ENCODE measurements at places on chromosomes 5 and 9.

DNA sequence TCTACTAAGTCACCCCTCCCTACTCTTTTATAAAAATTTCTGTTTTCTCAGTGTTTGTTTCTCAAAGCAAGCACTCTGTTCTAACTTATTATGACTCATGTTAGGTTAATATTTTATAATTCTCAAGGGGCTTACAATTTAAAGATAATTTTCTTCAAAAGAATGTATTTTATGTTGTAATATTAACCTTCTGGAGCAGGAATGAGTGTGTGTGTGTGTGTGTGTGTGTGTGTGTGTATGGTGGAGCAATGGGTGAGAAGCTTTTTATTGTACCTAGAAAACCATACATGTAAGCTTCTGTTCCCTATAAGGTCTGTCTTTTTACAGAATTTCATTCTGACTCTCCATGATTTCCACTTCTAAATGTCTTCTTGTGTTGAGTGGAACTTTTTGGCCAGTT lies 63.0 kb downstream of the PBX3 start:
- no peak for DNase-seq

DNA sequence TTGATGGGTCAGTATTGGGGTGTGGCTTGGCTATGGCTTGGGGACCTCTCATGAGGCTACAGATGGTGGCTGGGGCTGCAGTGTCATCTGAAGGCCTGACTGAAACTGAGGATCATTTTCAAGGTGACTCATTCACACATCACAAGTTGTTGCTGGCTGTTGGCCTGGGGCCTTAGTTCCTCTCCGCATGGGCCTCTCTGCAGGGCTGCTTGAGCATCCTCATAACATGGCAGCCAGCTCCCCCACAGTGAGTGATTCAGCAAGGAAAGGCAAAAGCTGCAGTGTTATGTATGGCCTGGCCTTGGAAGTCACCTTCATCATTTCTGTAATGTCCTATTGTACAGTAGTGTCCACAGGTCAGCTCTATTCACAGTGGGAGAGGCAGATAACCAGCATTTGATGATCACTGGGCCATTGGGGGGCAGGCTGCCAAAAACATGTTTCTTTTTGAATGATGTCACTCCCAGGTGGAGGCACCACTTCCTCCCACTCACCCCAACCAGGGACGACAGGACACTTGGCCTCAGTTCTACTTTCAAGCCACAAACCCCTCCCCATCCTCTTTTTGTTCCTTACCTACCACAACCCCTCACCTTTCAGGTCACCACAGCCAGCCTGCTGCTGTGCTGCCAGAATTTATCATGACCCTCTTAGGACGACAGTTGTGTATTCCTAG lies 14.4 kb downstream of the FGD3 start:
- no peak for DNase-seq

DNA sequence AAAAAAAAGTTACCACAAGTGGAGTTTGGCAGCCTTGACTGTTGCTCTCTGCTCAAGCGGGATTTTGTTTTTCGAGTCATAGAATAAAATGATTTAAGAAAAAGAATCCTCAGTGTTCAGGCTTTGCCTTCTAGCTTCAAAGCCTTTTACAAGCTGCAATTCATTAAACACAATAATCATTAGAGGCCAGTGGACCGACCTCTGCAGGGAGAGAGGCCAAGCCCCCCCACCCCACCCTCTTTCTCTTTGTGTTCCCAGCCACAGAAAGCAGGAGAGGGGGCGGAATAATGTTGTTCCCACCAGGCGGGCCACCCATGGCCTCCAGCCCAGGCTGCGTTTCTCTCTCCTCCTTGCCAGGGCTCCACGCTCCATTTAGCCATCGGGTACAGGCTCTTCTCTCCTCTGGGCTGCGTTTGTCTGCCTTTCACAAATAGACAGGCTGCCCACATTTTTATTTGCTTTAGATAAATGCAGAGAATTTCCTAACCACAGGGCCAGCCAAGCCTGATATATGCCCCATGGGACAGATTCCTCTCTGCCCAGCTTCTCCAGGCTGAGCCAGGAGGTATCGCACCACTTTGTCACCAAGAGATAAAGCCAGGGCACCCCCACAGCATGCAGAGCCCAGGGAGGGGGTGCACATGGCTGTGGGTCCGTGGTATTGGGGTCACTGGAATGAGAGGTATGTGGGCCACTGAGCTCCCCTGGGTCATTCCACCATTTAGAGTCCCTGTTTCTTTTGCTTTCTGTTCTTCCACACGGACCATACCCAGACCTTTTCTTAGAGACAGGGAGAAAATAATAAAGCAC lies 318.8 kb downstream of the PIK3R1 start:
- DNase-seq = peak; percentile 29

DNA sequence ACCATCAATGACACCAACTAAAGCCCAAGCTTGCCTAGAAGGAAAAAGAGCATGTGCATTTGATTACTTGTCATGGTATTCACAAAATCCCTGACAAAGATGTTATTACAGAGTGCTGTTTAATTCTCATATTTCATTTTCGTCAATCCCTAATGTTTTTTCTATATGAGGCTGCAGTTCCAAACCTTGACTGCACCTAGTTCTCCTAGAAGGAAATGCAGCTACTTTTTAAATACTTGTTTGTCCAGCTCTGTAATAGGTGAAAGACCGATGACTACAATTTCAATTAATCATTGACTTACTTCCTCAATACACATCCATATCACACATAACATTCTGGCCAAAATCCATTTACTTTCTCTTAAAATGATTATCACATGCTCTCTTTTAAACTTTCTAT lies 28.1 kb downstream of the CEMIP2 start:
- DNase-seq = no peak

DNA sequence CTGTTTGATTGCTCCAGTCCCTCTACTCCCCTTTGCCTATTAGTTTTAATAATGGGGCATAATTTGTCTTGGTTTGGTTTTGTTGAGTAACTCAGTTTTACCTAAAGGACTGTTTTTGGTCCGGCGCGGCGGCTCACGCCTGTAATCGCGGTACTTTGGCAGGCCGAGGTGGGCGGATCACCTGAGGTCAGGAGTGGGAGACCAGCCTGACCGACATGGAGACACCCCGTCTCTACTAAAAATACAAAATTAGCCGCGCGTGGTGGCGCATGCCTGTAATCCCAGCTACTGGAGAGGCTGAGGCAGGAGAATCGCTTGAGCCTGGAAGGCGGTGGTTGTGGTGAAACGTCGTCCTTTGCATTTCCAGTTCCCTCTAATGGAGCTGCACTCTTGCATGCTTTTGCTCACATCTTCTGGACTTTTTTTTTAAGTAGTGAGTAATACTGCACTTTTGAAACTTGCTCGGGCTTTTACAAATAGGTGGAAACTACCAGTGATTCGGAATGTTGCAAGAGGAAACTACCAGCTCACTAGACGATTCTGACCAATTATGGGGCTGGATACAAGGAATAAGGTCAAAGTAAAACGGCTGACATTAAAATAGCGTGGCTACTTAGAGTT lies 721 bp upstream of the MAML1 start:
- no peak for DNase-seq

DNA sequence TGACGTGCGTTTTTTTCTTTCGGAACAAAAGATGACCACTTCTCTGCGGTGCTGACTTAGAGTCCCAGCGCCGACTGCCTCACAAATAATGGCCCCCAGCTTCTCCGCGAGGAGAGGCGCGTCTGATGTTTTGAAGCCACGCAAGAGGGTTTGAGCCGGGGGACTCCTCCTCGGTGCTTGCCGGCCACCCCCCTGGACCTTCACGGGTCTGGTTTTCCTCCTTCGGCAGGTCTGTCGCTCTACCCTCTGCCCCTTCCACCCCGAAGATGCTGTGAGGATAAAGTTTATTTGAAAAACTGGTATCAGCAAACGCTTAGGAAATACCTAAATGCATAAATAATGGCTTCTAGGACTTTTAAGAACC lies 584 bp downstream of the USP20 start:
- no peak for DNase-seq

DNA sequence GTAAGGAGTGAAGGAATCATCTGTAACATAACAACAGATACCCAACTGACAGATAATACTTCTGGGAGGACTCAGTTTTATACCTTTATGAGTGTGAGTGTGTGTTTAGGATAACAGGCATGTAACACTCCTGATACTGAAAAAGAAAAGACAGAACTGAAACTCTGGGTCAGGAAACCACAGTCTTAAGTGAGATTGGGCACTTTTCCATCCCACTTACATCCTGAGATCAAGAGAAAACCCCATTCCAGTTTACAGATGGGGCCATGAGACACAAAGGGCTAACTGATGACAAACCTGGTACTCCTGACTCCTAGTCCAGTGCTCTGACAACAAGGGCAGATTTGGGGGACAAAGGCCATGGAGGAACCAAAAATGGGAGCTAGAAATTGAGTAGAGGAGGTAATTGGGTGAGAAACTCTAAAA lies 18.0 kb downstream of the IL5 start:
- no peak for DNase-seq

GRCh38 chr5:138573223-138573622 lies 2.0 kb downstream of the HSPA9 start:
- DNase-seq = no peak

GRCh38 chr5:105730982-105731381 lies 1939.8 kb downstream of the EFNA5 start:
- DNase-seq = no peak

DNA sequence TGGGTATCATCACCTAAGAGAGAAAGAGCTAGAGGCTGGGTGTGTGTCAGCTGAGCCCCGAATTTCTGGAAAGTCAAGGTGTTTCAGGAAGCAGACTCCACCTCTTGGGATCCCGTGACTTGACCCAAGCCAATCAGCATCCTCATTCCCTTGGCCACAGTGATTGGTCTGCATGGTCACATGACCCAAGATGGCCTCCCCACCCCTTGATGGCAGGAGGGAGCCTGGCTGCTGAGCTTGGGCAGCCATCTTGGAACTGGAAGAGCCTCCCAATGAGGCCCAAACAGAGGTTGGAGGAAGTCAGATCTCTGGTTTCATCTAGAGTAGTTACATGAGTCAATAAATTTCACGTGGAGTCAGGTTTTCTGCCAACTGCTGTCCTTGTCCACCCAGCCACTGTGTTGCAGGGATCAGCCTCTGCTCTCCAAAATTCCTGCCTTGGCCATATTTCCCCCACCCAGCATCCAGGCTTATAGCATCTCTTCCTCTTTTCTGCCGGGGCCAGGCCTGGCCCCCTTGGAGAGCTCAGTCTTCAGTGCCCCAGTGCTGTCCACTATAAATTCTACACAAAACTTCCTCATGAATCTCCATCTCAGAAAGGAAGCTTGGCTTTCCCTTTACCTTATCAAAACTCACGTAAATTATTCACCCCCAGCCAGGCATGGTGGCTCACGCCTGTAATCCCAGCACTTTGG lies 17.2 kb upstream of the SUSD3 start:
- DNase-seq = no peak

- no peak for DNase-seq
Observed at GRCh38 chr9:88355166-88355565, 33.1 kb upstream of the SPIN1 start.

DNA sequence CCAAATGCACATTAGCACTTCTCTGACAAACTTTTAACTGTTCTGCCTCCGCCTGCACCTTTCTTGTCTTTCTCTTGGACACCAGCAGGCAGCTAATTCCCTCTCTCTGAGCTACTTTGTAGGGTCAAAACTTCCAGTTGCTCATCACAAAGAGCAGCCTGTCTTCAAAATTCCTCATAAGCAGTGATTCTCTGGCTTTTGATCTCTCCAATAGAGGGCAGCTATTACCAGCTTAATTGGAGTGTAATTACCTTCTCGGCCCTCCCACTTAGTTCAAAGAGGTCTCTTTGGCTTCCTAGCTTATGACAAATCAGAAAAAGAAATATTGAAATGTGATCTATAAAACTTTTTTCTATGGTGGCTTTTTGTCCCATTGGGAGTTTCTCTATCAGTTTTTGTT lies 43.6 kb upstream of the RAD23B start:
- DNase-seq = no peak

GRCh38 chr9:36867672-36868471 lies 166.2 kb downstream of the PAX5 start:
- no peak for DNase-seq

- DNase-seq = no peak
Observed at GRCh38 chr9:137711678-137712105, 92.9 kb downstream of the EHMT1 start.

- DNase-seq = no peak
Observed at GRCh38 chr5:15827741-15828140, 327.8 kb downstream of the FBXL7 start.

GRCh38 chr5:103120607-103121200 lies 603 bp downstream of the PPIP5K2 start:
- no peak for DNase-seq

DNA sequence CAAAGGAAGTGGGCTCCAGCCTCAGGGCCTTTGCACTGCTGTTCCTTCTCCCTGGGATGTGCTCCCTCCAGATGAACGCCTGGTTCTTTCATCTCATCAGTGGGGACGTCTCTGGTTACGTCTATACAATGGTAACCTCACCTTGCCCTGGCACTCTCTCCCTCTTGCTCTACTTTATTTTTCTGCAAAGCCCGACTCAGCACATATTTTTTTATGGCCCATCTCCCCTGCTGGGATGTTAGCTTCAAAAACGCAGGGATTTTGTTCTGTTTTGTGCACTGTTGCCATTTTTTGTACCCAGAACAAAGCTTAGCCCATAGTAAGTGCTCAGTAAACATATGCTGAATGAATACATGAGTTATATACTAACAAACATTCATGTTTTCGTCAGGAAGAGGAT lies 37.5 kb downstream of the PTPN3 start:
- no peak for DNase-seq

- DNase-seq = no peak
Observed at GRCh38 chr5:54087436-54087835, 222.9 kb downstream of the ARL15 start.

GRCh38 chr5:127650022-127650421 lies 1.1 kb downstream of the CTXN3 start:
- DNase-seq = no peak

DNA sequence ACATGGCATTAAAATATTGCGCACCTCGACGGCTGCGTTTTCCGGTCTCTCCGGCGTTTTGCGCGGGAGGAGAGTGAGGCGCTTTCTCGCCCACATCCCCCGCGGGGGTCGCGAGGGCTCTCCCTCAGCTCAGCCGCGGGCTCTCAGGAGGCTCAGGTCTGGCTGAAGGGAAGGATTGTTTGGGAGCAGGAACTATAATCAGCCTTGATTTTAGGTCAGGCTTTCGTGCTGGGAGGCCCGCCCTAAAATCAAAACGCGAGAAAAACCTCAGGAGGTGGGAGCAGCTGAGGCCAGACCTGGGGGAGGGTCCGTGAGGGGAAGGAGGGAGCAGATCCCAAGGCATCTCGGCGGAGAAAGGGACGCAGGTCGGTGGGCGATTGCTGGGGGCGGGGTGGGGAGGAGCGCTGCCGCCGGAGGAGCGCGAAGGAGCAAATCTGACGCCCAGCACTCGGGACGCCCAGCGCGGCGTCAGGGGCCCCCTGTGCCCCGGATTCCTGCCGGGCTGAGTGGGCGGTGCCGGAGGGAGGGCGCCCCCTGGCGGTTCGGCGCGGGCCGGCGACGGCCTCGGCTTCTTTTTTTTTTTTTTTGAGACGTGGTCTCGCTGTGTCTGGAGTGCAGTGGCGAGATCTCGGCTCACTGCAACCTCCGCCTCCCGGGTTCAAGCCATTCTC lies 18.7 kb upstream of the RNF130 start:
- DNase-seq = no peak

GRCh38 chr9:73157811-73158210 lies 6.1 kb downstream of the ANXA1 start:
- DNase-seq = no peak

GRCh38 chr9:87826331-87826730 lies 56.3 kb upstream of the SPATA31E1 start:
- no peak for DNase-seq

GRCh38 chr9:128529191-128529590 lies 23.2 kb upstream of the SPTAN1 start:
- DNase-seq = no peak

GRCh38 chr5:15601274-15601673 lies 101.3 kb downstream of the FBXL7 start:
- peak; percentile 49 for DNase-seq

- DNase-seq = no peak
Observed at GRCh38 chr5:132459031-132459982, 31.3 kb downstream of the IRF1 start.
